SJCRH30 (cell line): ENCODE measurements at places on chromosomes 12 and 14. TPM values are rescaled to one million over a fixed set of nuclear protein-coding genes. Genes with fewer than 3 reads are reported as not detected.

KRT79 gene
- not detected in 2 replicates for total RNA-seq

DNA sequence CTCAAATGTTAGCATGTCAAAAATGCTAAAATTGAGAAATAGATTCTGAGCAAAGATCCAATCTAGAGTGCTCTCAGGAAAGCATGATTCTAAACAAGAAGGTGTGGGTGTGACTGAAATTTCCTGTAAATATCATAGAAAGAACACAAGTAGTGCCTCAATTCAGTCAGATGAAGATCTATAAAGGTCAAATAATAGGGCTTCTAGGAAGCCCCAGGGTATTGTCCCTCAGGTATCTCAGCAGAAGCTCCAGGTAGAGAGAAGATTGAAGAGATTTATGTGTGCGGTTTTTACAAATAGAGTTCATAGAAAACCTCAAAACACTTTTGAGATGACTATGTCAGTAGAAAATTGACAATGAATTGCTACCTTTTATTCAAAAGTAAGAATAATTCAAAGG is 13.0 kb downstream of the KLRD1 start:
- no peak overlapping the region for H3K27ac ChIP-seq
- no peaks in the 10 kb centered on the region for H3K27me3 ChIP-seq
- H3K4me1 ChIP-seq = no peaks in the 10 kb centered on the region
- H3K4me3 ChIP-seq = no peak overlapping the region
- DNase-seq = no peak
- H3K36me3 ChIP-seq = no peaks in the 10 kb centered on the region

- H3K27ac ChIP-seq = no peak overlapping the region
- H3K27me3 ChIP-seq = no peaks in the 10 kb centered on the region
- H3K36me3 ChIP-seq = no peaks in the 10 kb centered on the region
- no peaks in the 10 kb centered on the region for H3K4me1 ChIP-seq
- no peak overlapping the region for H3K4me3 ChIP-seq
- no peak for DNase-seq
These were observed 22.3 kb upstream of the PLXNC1 start for GRCh38 chr12:94126067-94126466.

DNA sequence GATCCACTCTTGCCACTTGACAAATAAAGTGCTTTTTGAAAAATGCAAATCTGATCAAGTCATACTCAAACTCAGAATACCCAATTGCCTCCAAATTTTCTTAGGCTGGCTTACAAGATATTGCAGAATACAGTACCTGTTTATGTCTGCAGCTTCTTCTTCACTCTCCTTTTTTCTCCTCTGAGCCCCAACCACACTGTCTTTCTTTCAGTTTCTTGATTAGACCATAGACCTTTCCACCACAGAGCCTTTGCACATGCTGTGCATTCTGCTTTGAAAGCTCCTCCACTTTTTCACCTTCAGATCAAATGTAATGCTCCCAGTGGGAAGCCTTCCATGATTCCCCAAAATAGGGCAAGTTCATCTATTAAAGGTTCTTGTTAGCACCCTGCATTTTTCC is 13.9 kb upstream of the GYS2 start:
- DNase-seq = no peak
- H3K4me1 ChIP-seq = no peaks in the 10 kb centered on the region
- H3K27ac ChIP-seq = no peak overlapping the region
- H3K27me3 ChIP-seq = no peaks in the 10 kb centered on the region

FITM1 gene
- 137 and 161 TPM in 2 replicates for total RNA-seq

MANSC1 gene
- not detected in 2 replicates for total RNA-seq
